Activated T-cell treated with anti-CD3 and anti-CD28 coated beads, Interleukin-2, amount 50 U/mL, for 72 hours (primary cell): ENCODE measurements at places on chromosomes 4 and X. TPM values are rescaled to one million over a fixed set of nuclear protein-coding genes. Genes with fewer than 3 reads are reported as not detected.

DNA sequence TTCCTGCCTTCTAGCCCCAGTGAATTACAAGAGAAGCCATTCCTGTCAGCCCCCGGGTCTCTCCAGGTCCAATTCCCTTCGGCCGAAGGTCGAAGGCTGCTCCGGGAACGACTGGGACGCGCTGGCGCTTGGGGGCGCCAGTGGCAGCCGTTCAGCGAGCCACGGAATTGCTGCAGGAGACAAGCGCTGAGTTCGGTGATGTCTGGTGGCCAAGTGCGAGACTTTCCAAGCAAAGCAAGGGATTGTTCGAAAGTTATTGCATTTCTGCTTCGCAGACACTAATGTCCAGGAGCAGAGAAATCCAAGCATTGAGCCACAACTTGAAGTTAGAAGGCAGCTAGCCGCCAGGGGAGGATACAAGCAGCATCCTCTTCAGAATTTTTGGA, 1.1 kb upstream of the DKK2 start:
- peak; percentile 17 for DNase-seq

GRCh38 chrX:120794525-120794975, 81.1 kb downstream of the CT47B1 start:
- no peak for DNase-seq

GRCh38 chrX:31367816-31368215, 296.0 kb upstream of the FTHL17 start:
- DNase-seq: no peak

- no peak for DNase-seq
Measured at GRCh38 chr4:112377171-112377570, 80.0 kb downstream of the ALPK1 start.

GRCh38 chr4:166078383-166078782, 205.3 kb downstream of the TLL1 start:
- no peak for DNase-seq

- no peak for DNase-seq
Measured at GRCh38 chrX:24842486-24842885, 148.8 kb downstream of the POLA1 start.

The FGFR3 gene
- total RNA-seq: 0.36 TPM

DNA sequence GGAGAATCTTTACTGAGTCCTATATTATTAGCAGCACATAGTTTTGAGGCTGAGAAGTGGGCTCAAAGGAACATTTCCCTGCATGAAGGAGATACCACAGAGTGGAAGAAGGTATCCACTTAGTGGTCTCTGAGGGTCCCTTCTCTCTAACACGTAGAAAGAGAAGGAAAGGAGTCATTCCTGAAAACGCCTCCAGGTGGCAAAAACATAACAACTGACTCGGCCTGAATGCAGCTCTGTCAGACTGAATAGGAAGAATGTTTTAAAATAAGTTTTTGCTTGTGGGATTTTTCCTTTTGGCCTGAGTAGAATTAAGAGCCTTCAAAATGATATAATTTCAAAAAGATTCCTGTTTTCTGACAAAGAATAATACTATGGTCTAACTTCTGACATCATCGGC, 23.3 kb downstream of the RPGR start:
- no peak for DNase-seq

DNA sequence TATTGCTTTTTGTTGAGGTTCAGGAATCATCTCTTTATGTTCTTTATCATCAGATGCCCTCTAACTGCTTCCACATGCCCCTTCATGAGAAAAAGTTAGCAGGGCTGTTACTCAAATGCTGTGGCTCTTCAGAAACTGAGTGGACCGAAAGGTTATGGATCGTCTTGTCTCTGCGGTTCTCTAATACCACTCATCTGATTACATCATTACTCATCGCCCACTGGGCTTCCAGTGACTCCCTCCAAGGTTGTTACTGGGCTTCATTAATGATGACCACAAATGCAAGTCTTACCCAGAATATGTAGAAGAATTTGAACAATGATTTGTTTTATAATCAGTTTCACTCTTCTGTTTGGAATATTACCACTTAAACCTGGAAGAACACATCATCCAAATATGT, 67.7 kb downstream of the RWDD4 start:
- no peak for DNase-seq

The KLB gene
- not detected for total RNA-seq

GRCh38 chr4:180059216-180059881, 2183.9 kb upstream of the TENM3 start:
- DNase-seq: no peak

DNA sequence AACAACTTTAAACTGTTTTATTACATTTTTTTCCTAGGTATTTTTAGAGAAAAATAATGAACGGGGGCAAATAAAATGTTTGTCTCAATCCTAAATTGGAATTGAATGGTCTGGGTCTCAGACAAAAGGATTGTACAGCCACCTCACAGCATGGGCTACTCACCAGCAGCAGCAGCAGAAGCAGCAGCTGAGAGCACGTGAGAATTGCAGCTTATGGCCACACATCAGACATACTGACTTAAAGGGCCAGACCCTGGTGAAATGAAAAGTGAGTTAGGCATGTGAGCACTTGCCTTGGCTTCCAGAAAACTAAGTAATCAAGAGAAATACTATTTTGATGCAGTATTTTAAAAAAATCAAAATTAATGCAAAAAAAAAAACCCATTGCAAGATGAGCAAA, 56.6 kb downstream of the AASDH start:
- DNase-seq: no peak

DNA sequence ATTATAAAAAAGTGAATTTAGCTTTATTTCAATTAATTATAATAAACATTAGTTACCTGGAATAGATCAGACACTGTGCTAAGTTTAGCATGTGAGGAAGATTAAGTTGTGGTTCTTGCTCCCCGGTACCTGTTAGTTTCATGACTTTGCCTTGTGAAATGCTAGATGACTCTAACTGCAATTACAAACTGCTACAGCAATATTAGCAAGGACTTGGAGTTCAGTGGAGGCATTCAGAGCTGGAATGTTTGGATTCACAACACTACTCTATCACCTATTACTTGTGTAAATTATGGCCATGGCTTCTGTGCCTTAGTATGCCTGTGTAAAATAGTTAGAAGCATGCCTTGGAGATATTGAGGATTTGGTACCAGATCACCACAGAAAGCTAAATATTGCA, 21.4 kb upstream of the ANXA10 start:
- DNase-seq: no peak

- no peak for DNase-seq
Measured at GRCh38 chr4:118367361-118367760, 14.6 kb upstream of the PRSS12 start.

GRCh38 chr4:149896432-149896831, 80.8 kb upstream of the IQCM start:
- no peak for DNase-seq

GRCh38 chr4:118005883-118006282, 28.4 kb upstream of the NDST3 start:
- DNase-seq: no peak

- DNase-seq: no peak
Measured at GRCh38 chr4:29966386-29966785, 753.8 kb upstream of the PCDH7 start.

GRCh38 chrX:86021652-86022289, 25.6 kb downstream of the CHM start:
- DNase-seq: no peak

- DNase-seq: no peak
Measured at GRCh38 chr4:93897559-93897958, 69.0 kb downstream of the ATOH1 start.

- DNase-seq: no peak
Measured at GRCh38 chr4:68132342-68132741, 2.7 kb upstream of the TMPRSS11F start.

DNA sequence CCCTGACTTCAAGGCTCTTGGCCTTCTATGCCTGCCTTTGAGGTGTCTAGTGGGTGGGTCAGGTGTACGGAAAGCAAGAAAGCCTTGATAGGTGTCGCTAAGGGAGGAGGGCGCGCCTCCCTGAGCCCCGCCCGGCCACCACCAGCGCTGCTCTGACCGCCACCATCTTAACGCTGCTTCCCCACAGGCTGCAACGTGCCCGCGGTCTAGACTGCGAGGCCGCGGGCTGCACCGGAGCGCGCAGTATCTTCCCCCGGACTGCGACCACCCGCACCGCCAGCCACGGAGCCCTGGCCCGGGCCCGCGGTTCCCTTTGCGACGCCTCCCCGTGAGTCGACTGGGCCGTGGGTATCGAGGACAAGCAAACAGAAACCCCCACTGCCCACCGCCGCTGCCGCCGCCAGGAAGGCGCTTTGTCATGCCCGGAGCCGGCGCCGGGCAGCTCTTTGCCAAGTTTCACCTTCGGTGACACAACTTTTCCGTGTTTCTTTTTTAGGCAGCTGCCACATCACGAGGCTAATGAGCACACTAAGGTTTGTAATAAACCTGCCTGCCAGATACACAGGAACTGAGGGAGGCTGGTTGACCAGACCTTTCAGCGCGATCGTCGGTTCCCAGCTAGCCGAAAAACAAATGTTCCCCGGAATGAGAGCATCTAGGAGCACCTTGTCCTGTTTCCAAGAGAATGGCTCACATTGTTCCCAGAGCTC, 335.8 kb upstream of the F9 start:
- DNase-seq: no peak

DNA sequence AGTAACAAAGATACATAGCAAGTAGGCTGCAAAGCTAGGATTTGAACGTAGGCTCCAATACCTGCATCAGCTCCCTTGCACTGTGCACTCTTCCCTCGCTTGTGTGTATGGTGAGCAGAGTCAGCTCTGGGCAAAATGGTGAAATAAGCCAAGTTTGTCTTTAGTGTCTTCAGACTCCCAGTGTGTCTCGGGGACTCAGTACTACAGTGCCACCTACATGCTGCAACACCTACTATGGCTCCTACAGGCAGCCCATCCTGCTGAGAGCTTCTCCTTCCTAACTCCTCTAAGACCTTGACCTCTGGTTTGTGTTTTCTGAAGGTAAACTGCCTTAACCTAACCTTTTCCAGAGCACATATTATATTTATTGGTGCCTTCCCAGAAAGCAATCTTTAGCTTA, 42.5 kb downstream of the RTL9 start:
- DNase-seq: no peak

DNA sequence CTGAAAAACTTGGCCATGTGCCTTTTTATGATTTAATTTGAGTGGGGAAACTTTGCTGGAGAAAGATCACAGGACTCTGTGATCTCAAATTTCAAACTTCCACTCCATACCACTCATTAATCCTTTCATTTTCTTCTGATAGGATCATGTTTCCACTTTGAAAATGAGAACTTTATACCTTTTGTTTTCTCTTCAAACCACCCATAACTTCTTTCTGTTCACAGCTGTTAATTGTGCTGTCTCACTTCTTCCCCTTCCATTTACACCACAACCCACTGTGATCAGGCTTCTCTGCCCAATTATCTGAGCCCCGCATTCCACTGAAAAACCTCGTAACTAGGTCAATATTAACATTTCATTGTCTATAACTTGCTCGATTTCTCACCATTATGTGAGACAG, 47.0 kb upstream of the ARSJ start:
- DNase-seq: no peak

GRCh38 chr4:155974476-155974749, 20.7 kb upstream of the CTSO start:
- DNase-seq: no peak

The DLG3 gene
- 43.8 TPM for total RNA-seq

GRCh38 chrX:103811858-103812257, 20.2 kb downstream of the RAB9B start:
- DNase-seq: no peak

DNA sequence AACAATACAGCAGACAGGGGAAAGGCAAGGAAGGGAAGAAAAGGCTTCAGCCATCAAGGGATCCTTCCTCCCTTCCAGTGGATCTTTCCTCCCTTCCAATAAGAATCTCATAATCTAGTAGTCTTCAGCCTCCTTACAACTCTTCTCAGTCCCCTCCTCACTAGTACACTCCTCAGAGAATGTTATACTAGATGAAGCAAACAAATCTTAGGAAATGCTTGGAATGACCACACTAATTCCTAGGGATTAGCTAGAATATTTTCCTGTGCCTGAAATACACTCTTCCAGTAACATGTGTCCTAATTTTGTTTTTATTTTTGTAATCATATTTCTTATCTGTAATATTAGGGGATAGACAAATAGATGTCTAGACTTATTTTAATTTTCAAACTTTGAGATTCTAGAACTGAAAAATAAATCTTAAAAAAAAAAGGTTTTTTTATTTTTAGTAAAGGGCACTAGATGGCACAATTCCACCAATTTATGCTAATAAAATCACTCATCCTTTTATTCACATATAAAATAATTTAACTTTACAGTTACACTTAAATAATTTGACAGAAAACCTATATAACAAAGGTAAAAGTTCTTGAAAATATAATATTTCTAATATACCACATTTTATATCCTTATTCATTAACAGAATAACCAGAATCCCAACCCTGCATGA, 7.0 kb upstream of the STPG2 start:
- no peak for DNase-seq
